Neural crest cell (in vitro differentiated cells): ENCODE measurements at places on chromosomes 6 and 20.

- DNase-seq = no peak
These were observed 34.2 kb upstream of the KCNK5 start for GRCh38 chr6:39263303-39264037.

DNA sequence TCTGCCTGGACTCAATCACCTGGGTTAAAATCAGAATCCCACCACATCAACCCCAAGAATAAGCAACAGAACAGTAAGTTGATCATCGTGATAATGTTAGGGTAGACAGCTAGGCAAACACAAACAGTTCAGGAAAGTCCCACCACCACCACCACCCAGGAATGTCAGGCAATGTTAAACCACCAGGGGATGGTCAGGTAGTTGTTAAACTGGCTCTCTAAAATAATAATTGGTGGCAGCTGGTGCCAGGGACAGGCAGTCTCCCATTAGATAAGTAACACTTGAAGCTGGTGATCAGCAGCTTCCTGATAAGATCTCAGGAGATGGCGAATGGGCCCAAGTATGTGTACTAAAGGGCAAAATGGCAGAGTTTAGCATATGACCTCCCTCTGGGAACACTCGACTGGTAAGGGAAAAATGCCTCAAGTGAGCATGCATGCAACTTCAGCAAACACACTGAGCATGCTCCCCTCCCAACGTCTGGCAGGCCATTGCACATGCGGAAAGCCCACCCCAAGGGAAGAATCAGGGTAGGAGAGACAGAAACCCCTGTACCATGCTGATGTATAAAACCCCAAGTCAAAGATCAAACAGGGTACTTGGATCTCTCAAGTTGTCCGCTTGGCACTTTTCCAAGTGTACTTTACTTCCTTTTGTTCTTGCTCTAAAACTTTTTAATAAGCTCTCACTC, 66.6 kb downstream of the IPCEF1 start:
- DNase-seq = no peak

- DNase-seq = no peak
These were observed 301.8 kb downstream of the KIF16B start for GRCh38 chr20:16271450-16271849.

DNA sequence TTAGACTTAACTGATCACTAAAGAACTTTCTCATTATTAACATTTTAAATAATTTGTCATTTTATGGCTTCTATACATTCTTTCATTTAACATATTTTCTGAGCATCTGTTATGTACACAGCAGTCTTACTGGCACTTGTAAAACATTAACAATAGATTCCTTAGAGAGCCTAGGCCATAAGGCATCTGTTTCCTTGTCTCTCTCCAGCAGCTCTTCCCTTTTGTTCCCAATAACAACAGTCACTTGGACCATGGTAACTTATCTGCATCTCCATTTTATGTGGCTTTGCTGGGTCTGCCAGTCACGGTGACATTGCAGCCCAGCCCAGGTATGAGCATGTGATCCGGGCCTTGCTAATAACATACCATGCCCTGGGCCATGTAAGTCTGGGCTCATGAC, 11.7 kb upstream of the TASP1 start:
- DNase-seq = no peak

GRCh38 chr6:16473184-16473907, 235.0 kb downstream of the GMPR start:
- no peak for DNase-seq

DNA sequence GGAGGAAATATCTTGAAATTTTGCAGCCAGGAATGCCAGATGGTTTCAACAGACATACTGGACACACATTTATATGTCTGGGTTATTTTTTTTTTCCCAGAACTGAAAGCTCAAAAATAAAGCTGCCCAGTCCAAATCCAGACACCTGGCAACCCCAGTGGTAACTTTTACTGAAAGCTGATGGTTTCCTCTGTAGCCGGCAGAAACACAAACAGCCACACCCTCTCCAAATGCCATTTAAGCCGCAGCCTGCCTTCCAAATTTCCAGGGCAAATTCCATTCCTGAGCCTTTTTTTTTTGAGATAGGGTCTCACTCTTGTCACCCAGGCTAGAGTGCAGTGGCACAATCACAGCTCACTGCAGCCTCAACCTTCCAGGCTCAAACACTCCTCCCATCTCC, 6.5 kb upstream of the PREX1 start:
- no peak for DNase-seq

- no peak for DNase-seq
These were observed 37.4 kb upstream of the JAG1 start for GRCh38 chr20:10710991-10711775.

GRCh38 chr20:59232618-59233017, 67.8 kb upstream of the EDN3 start:
- DNase-seq = no peak

- no peak for DNase-seq
These were observed 72.8 kb upstream of the CNR1 start for GRCh38 chr6:88238901-88239300.

- DNase-seq = no peak
These were observed 62.0 kb upstream of the BCLAF1 start for GRCh38 chr6:136351518-136352110.

- DNase-seq = no peak
These were observed 74.4 kb upstream of the FBXL4 start for GRCh38 chr6:99022039-99022609.

GRCh38 chr6:132087391-132087790, 136.2 kb upstream of the CCN2 start:
- DNase-seq = no peak

DNA sequence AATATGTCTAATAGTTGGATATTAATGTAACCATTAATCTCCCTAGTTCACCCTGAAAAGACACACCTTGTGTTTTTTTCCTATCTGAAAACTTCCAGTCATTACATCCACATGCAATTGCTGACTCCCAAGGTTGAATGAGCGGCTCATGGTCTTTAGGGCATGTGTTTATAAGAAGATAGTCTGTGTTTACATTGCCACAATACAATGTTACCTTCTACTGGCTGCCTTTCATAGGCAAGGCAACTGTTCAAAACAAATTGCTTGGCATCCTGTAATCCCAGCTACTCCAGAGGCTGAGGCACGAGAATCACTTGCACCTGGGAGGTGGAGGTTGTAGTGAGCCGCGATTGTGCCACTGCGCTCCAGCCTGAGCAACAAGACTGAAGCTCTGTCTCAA, 86.8 kb upstream of the SHLD1 start:
- no peak for DNase-seq

- no peak for DNase-seq
These were observed 54.3 kb downstream of the SLC23A2 start for GRCh38 chr20:4946986-4947385.

DNA sequence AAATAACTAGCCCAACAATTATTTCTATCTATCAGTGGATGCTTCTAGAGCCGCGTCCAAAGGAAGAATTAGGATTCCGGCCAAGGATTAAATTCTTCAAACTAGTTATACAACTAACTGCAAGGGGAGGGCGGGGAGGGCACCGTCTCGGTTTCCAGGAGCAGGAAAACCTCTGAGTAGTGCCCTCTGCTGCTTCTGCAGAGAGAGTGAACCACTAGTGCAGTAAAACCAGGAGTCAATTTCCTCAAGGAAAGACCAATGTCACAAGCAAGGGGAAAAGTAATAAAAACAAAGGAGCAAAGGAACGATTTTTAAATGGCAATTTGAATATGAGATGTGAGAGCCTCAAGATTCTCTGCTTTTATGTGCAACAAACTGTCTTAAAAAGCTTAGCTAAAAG, 16.5 kb upstream of the UBE2J1 start:
- no peak for DNase-seq

GRCh38 chr20:20204256-20204655, 151.9 kb downstream of the CFAP61 start:
- DNase-seq = no peak

DNA sequence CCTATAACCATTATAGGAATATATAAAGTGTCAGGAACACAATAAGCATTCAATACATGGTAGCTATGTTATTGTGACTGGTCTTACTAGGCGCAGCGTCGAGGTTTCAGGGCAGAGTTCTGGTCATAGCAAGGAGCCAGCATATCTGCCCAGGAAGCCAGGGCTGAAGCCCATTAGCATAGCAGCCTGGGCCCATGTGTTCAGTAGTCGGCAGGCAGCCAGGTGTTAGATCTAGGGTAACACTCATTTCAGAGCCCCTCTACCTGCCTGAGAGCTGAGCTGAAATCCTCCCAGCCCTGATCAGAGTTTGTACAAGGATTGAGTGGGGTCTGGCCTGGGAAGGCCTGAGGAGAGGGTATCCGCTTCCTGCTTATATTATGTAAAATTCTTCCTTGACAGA, 32.1 kb downstream of the C20orf173 start:
- DNase-seq = no peak

DNA sequence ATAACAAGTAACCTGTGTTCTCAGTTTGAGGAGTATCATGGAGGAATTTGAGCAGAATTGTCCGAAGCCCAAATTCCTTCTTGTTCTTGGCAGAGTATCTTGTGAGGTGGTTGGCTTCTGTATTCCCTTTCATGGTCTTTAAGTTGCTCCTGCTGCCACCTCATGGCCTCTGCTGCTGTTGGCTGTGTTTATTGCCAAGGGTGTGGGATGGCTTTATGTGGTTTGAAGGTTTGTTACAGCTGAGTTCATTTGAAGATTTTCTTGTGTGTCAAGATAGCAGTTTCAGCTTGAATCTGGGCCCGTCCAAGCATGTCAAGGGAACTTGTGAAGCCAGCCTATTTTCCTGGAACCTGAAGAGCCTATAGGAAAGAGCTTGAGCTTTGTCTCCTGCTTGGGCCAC, 20.2 kb upstream of the TTK start:
- DNase-seq = no peak

GRCh38 chr6:8085053-8085511, 17.3 kb downstream of the EEF1E1 start:
- DNase-seq = no peak

GRCh38 chr20:61706259-61706961, 359.3 kb downstream of the TAF4 start:
- DNase-seq = no peak

GRCh38 chr6:84645563-84646266, 118.7 kb downstream of the TBX18 start:
- DNase-seq = no peak

GRCh38 chr20:12022126-12022525, 104.4 kb downstream of the BTBD3 start:
- DNase-seq = no peak

DNA sequence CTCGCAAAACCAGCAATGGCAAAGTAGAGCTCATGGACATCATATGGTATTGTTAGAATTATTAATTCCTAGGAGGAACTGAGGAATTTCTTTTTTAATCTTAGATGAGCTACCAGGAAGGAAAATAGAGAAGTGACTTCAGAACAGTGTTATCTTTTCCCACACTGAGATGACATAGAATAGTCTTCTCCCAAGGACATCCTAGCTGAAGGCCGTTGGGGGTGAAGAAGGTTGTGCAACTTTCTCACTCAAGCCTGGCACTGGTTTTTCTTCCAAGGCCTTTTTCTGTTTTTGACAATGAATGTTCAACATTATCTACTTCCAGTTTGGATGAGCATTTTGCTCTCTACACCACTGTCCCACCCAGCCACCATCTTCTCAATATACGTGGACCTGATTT, 35.8 kb upstream of the MAS1 start:
- DNase-seq = no peak

- no peak for DNase-seq
These were observed 269.0 kb downstream of the COL12A1 start for GRCh38 chr6:74936886-74937285.

DNA sequence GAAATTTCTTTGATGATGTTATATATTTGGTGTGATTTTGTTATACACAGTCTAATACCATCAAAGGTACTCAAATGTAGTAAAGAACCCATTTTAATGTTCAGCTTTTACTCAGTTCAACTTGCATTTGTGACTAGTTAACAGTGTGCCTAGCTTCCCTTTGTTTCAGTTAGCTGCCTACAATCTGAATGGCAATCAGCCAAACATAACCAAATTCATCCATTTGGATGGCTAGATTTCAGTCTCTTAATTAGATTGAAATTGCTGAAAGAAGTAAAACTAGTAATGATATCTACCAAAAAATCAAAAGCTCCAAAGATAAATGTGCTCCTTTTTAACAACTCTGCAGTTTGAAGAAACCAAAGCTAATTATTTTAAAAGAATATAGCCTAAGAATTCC, 6.9 kb downstream of the EPHA7 start:
- DNase-seq = no peak
